Cardiac muscle cell (in vitro differentiated cells and primary cell): ENCODE measurements at places on chromosomes 16 and 17. TPM values are rescaled to one million over a fixed set of nuclear protein-coding genes. Genes with fewer than 3 reads are reported as not detected.

DNA sequence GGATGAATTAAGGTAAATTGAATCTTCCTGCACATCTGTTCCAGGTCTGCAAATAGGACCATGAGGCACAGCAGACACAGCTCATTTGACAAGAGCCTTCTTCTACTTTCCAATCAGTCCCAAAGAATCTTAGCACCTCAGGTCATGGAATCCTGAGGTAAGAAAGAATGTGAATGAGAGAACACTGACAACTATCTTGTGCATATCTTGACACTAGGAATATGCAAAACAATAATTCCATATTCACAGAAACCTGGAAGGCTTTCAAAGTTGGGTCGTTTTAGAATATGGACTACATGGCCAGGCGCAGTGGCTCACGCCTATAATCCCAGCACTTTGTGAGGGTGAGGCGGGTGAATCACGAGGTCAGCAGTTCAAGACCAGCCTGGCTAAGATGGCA, 1009.4 kb upstream of the GOT2 start:
- no peak for DNase-seq

GRCh38 chr16:87705771-87706277, 60.0 kb downstream of the KLHDC4 start:
- no peak for DNase-seq

DNA sequence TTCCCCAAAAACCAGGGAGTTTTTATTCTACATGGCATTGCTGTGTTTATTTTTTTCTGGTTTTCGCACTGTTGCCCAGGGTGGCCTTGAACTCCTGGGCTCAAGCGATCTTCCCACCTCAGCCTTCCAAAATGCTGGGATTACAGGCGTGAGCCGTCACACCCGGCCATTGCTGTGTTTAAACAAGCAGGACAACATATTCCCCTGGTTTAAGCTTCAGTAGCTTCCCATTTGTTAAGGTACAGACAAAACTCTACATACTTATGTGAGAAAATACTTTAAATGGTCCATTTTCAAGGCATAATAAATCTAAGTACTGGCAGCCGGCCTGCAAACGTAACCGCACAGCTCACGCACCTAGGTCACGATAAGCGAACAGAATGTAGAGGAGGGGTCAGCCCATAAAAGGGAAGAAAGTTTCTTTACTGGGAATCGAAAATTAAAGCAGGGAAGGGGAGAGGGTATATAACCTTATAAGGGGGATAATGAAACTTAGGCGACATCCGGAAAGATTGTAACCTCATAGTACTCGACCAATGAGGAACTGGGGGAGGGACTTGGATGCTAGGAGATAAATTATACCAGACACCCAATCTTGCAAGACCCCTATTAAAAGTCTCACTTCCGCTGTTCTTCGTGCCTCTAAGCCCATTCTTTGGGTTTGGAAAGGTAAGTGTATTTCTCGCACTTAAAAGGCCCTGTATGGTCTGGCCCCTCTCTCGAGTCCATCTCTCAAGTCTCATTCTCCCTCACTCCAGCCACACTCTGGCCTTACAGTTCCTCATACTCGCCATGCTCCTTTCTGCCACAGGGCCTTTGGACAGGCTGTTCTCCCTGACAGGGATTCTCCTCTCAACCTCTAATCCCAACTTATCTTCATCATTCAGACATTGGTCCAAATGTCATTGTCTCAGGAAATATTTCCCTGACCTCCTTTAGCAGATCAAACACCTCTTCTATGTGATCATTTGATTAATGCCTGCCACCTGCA, 59.2 kb downstream of the TEX14 start:
- DNase-seq, result no peak

DNA sequence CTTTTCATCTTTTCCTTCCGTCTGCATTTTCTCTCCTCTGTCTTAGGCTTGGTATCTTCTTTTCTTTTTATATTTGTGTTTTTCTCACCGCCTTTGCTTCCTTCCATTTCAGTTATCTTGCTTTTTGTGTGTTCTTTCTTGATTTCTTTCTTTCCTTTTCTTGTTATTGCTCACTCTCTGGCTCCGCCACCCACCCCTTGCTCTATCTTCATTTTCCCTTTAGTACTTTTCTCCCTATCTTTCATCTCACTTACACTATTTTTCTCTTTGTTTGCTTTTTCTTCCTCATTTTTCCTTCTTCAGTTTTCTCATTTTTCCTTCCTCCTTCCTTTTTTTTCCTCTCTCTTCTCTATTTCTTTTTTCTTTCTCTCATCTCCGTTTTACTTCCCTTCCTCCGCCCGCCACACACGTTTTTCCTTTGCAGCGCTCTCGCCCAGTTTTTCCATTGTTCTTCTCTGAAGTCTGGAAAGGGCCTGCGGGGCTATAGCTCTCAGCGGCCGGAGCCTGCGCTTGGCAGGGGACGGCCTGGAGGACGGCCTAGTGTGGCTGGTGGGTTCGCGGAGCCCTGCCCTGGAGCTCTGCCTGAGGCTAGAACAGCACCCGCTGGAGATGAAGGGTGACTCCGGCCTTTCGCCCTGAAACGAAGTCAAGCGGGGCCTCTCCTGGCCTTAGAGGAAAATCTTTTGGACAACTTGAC, 5.2 kb upstream of the HOXB13 start:
- DNase-seq, result no peak

DNA sequence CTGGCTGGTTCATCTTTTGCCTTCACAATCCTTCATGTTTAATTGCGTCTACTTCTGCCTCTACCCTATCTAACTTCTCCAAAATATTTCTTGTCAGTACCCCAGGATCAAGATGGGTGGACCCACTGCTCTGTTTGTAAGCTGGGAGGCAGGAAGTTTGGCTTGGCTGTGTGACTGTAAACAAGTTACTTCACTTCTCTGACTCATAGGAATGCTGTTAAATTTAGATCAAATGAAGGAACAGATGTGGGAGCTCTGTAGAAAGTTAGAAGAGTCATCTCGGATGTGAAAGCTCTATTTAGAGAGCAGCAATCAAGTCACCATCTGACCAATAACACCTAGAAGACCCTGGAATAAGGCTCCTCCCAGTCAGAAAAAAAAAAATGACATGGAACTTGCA, 55.2 kb upstream of the MRTFB start:
- peak; percentile 81 for DNase-seq

- no peak for DNase-seq
Measured at GRCh38 chr17:64063088-64063487, 42.7 kb upstream of the ICAM2 start.

The TPSB2 gene
- total RNA-seq, result not detected in 2 replicates

GRCh38 chr17:57876866-57877237, 27.0 kb upstream of the MRPS23 start:
- no peak for DNase-seq

The ZFPM1 gene
- total RNA-seq, result 9.4 and 11.9 TPM in 2 replicates

- DNase-seq, result peak; percentile 77
Measured at GRCh38 chr16:30941600-30942425, 7.1 kb upstream of the ORAI3 start.

DNA sequence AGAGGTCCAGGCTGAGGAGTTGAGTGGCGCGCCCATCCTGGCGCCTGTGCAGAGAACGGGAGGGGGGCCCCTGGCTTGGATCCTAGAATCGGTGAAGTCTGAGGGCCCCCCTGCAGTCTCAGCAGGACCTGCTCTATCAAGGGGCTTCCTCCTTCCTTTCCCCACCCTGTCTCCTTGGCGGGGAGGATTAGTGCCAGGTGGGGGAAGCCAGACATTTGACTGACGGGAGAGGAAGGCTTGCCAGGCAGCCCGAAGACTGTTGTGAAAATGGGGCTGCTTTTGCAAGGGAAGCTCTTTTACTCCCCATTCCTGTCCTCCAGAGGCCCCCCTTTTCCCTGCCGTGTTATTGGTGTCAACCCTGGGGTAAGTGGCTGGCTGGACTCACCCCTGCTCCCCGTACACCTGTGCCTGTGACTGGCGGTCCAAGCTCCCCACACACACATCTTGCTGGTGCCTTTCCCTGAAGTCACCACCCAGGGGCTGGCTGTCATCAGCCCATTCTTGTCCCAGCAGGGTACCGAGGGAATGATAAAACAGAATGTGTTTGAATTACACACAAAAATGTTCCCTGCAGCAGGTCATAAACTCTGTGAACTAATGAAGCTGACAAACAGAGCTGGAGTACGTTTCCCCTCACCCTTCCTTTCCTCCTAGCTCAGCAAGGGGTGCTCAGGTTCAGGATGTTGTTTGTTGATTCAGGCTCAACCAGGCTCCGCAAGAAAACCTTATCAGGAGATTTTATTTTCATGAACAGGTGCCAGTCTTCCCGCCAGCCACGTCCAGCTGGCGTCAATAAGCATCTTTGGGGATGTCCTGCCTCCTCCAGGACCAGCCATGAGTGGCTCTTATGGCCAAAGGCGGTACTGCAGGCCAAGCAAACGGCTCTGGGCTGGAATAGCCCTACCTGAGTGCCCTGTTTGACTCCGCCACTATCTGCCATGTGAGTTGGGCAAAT, 4.4 kb upstream of the ARMC7 start:
- DNase-seq, result peak; percentile 60

- DNase-seq, result no peak
Measured at GRCh38 chr16:29845656-29846055, 17.4 kb downstream of the CDIPT start.

DNA sequence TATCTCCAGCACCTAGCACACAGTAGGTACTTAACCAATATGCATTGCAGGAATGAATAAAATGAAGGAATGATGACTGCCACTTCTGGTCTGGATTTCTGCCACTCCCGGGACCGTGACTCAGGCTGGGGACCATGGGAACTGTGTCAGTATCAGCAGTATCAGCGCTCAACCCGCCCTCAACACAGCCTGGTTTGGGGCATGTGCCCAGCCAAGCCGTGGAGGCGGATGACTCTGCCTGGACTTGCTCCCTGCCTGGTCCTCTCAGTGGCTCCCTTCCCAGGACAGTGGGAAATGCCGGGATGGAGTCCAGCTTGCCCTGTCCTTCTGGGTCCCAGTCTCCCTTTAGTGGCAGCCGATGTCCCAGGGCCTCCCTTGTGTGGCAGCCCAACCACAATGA, 55.1 kb downstream of the SRCIN1 start:
- peak; percentile 77 for DNase-seq

DNA sequence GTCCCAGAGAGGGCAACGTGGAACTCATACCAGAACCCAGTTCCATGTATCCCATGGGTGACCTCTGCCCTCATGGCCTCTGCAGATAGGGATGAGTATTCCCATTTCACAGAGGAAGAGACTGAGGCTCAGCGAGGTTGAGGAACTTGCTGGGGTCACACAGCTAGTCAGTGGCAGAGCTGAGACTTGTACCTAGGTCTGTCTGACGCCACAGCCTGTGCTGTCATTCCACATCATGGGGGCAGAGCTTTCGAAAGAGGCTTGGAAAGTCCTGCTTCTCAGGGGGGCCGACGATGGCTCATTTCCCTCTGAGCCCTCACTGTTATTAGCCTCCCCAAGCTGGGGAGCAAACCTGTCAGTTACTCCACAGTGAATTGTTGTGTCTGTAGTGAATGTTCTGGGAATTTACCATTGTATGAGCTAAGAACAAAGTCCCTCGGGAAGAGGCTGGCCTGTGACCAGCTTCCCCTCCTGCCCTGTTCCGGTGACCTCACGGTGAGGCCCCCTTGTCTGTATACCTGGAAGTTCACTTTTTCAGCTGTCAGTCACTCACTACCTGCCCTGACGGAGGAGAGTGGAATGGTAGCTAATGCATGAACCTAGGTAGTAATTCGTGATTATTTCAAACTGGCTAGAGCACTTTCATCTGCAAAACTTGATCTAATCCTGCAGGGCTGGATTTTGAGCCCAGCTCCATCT, 8.9 kb downstream of the METTL22 start:
- no peak for DNase-seq

The TERB1 gene
- not detected in 2 replicates for total RNA-seq

The VASN gene
- 23.3 and 33.3 TPM in 2 replicates for total RNA-seq

The KRT25 gene
- not detected in 2 replicates for total RNA-seq

DNA sequence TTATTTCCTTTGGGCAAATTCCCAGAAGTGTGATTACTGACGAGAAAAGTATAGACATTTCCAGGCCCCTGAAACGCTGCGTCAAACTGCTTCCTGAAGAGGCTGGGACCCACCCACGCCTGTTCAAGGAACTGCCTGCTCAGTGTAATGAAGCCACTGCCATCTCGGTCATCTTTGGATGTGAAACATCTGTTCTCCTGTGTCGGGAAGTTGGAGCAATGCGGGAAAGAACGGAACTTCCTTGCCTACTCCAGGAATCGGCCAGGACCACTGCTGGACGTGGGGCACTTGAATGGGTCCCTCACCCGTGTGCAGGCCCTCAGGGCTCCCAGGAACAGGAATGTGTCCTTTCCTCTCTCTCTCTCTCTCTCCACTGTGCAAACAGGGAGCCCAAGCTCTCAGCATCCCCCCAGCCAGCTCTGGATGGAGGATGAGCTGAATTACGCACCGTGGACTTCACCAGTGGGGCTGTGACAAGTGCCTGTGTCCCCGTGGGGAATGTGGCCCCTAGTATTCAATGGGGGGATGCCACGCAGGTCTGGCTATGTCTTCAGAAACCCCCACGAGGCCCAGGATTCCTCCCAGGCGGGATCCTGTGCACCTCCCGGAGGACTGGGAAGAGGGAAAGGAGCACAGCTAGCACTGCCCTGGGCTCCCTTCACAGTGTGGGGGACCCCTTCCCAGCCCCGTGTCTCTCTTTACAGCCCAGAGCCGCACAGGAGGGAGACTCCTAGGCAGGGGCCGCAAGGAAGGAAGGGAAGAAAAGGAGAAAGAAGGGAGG, 18.3 kb upstream of the LITAF start:
- DNase-seq, result no peak

- DNase-seq, result peak; percentile 100
Measured at GRCh38 chr16:9047689-9048301, 43.6 kb upstream of the HAPSTR1 start.

The LGALS9 gene
- total RNA-seq, result 0.63 and 1.3 TPM in 2 replicates

DNA sequence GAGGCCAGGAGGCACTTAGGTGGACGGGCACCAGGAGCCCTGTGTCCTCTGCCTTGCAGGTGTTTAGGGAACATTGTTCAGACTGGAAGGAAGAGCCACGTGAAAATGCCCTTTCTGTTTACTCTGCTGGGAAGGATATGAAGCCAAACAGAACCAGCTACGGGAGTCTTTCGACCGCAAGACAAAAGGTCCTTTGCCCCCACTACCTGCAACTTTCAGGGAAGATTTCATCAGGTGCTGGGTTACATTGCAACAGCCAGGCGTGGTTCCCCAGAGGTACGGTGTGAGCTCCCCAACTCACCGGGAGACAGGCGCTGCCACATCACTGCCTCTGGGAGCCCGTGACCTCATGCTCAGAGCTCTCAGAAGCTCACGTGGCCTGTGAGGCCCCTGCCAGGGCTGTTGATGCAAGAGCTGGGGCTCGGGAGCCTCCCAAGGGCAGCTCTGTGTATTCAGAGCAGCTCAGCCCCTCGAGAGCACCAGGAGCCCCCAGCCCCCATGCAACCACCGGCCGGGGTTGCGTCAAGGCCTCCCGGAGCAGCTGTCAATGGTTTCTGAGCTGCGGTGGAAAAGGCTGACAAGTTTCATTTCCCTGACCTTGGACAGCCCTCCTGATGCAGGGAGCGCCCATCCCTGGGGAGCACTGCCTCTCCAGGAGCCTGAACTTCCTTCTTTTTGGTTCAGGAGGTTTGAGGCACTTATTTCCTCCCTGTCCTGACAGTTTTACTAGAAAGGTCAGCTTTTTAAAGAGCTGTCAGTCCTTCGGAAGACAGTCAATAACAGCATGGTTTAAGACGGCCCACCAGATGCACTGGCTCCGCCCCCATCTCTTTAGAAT, 42.1 kb downstream of the TBC1D16 start:
- peak; percentile 94 for DNase-seq

- DNase-seq, result no peak
Measured at GRCh38 chr16:11067697-11068141, 123.4 kb downstream of the CLEC16A start.

GRCh38 chr16:3216263-3216640, 18.7 kb downstream of the ZNF200 start:
- DNase-seq, result no peak

The TIGD7 gene
- 8.4 and 10.8 TPM in 2 replicates for total RNA-seq

The ZNF423 gene
- total RNA-seq, result 14.5 and 22.2 TPM in 2 replicates

- peak; percentile 74 for DNase-seq
Measured at GRCh38 chr17:64200080-64201032, 62.7 kb downstream of the TEX2 start.
